Stimulated activated naive CD8-positive, alpha-beta T cell treated with anti-CD3 and anti-CD28 coated beads, Interleukin-15, Interleukin-2, amounts not matched to agents 100 U/mL and 50 U/mL, for 24 hours (primary cell): ENCODE measurements at places on chromosomes 2 and 18.

DNA sequence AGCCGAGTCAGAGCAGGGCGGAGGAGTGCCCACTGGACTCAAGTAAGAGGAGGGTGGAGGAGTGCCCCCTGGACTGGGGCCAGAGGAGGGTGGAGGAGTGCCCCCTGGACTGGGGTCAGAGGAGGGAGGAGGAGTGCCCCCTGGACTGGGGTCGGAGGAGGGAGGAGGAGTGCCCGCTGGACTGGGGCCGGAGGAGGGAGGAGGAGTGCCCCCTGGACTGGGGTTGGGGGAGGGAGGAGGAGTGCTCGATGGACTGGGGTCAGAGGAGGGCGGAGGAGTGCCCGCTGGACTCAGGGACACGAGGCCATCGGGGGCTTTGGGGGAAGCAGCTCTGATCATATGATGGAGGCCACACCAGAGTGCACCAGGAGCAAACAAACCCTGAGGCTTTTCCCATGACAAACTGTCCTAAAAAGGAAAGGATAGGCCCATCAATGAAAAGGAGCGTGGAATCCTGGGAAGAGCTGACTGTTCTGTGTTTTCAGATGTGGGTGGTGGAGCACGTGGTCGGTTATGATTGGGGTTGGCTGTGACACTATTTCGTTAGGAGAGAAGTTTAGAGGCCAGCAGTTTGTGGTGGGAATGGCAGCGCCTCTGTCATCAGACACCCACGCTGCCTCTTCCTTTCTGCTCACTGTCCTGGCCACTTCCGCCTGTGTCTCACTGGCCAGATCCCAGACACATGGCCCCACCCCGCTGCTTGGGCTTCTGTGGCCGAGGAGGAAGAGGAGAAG, 24.5 kb upstream of the HPCAL1 start:
- peak; percentile 49 for DNase-seq

GRCh38 chr2:233007270-233007669, 5.8 kb downstream of the NGEF start:
- no peak for DNase-seq

GRCh38 chr2:137724912-137725311, 239.4 kb upstream of the HNMT start:
- DNase-seq, result no peak

DNA sequence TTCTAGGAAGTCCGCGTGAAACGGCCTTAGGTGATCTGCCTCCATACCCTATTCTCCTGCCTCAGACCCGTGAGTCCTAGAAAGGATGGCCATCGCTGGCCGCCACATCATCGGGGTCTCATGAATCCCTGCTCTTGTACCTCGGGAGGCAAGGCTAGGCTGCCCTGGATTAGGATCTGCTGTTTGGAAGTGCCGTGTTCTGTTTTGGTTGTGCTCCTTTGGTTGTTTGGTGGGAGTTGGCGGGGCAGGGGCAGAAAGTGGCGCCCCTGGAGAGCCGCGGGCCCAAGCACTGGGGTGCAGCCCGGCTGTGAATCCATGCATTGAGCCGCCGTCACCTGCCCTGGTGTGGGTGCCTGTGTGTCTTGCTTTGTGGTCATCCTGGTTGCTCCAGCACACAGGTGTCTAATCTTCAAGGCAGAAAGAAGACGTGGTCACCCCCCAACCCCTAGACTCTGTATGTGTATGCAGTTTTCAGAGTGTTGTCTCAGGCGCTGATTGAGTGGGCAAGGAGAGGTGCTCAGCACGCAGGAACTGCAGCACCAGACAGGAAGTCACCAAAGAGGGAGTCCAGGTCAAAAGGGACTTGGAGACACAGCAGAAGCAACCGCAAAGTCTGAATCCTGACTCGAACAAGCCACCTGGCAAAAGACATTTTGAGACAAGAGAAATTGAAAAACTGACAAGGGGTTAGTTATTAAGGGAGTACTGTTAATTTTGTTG, 80.0 kb upstream of the LDLRAD4 start:
- DNase-seq, result no peak

DNA sequence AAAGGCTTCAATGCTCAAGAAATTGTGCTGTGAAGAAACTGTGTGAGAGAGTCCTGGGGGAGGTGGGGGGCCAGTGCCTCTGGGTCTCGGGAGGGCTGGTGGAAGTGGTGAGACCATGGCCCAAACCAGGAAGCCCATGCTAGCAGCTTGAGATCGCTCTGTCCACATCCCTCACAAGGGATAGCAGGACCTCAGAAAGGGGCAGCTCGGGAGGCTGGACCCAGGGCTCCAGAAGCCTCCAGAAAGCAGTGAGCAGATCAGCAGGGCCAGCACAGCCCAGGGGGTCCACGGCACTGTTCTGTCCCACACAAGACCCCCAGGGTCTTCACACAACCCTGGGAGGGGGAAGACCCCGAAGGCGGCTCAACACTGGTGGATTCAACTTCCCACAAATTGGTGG, 24.1 kb downstream of the ST8SIA5 start:
- DNase-seq, result no peak

DNA sequence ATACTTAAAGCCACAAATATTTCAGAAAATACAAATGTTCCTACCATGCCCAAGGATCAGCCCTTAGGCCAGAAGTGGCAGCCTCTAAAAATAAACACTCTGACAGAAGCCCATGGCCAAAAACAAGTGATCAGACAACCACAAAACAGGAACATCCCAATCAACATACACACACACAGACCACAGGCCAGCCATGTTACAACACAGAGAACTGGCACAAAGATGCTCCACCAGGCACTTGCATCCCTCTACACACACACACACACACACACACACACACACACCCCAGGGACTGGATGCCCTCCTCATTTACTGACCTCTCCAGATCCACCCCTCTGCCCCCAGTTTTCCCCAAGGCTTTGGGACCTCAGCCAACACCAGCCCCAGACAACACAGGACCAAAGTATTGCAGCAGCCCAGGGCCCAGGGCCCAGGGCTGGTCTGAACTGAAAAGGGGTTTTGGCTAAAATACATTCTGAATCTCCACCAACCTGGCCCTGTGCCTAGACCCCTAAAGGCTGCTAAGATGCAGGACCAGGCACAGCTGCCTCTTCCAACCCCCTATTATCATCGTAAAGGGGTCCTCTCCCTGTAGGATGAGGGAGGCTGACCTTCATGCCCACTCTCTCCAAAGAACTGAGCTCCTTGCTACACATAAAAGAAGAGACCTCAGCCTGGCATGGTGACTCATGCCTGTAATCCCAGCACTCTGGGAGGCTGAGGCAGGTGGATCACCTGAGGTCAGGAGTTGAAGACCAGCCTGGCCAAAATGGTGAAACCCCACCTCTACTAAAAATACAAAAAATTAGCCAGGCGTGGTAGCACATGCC, 151.4 kb downstream of the TNS1 start:
- DNase-seq, result no peak

GRCh38 chr2:237693291-237693994, 66.1 kb downstream of the LRRFIP1 start:
- peak; percentile 51 for DNase-seq

- DNase-seq, result no peak
These were observed 238.3 kb downstream of the PRKCE start for GRCh38 chr2:45889620-45890370.

GRCh38 chr2:164420787-164421186, 200.5 kb downstream of the GRB14 start:
- no peak for DNase-seq

DNA sequence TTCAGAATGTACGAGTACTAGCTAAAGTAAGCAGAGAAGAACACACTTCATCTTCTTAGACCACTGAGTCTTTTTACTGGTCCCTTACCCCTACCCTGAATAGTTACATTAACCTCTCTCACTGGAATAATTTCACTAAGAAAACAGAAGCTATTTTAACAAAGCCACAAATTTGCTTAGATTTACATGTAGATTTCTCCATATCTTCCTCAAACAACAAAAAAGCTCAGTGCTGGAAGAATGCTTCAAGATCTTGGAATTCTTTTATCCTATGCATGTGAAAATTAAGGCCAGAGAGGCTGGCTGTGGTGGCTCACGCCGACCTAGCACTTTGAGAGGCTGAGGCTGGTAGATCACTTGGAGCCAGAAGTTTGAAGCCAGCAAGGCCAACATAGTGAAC, 35.2 kb downstream of the MOGAT1 start:
- DNase-seq, result no peak

DNA sequence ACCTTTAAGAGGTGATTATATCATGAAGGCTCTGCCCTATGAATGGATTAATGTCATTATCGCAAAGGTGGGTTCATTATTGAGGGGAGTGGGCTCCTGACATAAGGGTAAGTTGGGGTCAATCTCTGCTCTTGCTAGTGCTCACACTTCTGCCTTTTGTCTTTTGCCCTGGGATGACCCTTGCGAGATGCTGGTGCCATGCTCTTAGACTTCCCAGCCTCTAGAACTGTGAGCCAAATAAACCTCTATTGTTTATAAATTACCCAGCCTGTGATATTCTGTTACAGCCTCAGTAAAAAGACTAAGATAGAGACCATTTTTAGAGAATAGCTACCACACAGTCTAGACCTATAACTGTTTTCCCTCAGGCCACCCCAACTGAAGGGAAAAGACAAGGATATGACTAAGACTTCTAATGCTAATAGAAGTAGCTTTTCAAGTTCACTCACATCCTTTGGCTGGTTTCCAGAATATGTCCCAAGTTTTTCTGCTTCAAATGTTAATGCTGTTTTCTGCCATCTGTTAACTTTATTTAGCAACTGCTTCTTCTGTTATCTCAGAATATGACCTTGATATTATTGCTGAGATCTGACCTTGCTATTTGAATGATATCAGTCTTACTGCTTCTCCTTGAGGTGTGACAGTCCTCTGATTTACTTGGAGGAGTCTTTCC, 65.1 kb upstream of the STAM2 start:
- DNase-seq, result no peak

GRCh38 chr18:54983041-54983686, 23.9 kb upstream of the CCDC68 start:
- no peak for DNase-seq

DNA sequence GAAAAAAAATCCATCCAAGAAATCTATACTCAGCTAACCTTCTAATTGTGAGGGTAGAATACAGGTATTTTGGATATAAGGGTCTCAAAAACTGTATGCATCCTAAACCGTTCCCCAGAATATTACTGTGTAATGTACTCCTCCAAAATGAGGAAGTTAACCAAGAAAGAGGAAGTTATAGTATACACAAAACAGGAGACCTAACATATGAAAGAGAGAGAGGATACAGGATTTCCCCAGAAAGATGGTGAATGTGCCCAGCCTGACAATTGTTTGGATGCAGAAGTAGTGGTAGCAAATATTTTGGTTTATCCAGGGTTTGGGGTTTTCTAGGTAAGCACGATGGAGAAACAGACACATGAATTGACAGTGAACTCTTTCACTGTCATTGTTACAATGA, 50.6 kb downstream of the GALNT3 start:
- no peak for DNase-seq

DNA sequence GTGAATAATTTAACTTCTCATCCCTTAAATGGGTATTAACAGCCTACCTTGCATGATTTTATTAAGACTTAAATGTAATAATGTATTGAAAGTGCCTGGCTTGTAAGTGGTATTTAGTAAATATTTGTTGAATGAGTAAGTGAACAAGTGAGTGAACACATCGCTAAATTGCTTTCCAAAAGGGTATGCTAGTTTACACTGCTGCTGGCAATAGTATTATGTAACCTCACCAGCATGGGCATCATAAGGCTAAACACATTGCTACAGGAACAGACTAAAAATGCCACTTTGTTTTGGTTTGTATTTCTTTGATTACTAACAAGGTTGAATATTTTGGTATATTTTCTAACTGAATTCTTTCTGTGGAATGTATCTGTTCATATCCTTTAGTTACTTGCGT, 9.8 kb downstream of the WDR43 start:
- no peak for DNase-seq

DNA sequence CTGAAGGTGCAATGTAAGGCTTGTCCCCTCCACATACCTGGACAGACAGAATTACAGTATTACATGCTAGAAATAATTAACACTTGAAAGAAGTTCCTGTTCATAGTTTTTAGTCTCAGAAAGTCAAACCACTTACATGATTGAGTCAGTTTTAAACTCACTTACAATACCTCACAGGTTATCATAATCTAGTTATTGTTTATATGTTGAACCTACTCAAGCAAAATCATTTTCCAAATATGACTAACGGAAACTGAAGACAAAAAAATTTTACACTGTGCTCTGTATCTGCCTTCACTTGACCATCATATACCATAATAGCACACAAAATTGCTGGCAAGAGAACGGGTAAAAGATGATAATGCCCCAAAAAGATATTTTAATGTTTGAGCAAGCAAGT, 78.5 kb downstream of the ATL2 start:
- DNase-seq, result no peak

- no peak for DNase-seq
These were observed 5.7 kb upstream of the WIPF1 start for GRCh38 chr2:174603280-174603679.

- no peak for DNase-seq
These were observed 695.6 kb upstream of the GCFC2 start for GRCh38 chr2:76406134-76406855.

- no peak for DNase-seq
These were observed 134.6 kb upstream of the SCN7A start for GRCh38 chr2:166628478-166629136.

DNA sequence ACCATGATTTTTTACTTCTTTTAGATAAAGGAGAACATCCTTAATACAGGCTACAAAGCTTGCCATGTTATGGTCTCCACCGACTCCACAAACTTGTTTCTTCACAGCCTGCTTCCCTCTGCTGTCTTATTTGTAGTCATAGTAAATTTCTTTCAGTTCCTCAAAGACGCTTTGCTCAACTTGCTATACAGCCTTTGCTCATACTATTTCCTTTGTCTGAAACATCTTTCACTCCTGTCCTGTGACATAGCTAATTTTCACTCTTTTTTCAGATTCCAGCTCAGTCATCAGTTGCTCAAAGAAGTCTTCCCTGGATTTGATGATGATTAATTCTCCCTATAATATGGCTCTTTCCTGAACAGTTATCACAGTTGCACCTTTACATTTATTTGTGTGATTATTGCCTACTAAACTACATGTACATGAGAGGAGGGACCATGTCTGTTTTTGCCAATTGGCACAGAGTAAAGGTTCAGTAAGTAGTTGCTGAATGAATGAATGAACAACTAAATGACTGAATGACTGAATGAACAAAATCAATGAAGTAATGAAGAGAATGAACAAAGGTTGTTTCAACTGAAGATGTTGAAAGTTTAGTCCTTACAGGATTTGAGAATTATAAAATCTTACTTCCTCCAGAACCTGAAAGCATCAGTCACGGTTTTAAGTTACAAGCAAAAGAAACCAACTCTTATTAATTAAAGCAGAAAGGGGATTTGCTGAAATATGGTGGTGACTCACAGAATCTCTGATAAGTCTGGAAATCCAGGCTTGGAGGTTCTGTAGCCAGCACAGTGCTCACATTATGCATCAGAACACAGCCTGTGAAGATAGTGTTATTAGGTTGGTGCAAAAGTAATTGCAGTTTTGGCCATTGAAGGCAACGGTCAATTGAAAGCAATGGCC, 186.4 kb upstream of the FAM98A start:
- no peak for DNase-seq
